ENCODE measurements at places on chromosomes 6 and 20.

DNA sequence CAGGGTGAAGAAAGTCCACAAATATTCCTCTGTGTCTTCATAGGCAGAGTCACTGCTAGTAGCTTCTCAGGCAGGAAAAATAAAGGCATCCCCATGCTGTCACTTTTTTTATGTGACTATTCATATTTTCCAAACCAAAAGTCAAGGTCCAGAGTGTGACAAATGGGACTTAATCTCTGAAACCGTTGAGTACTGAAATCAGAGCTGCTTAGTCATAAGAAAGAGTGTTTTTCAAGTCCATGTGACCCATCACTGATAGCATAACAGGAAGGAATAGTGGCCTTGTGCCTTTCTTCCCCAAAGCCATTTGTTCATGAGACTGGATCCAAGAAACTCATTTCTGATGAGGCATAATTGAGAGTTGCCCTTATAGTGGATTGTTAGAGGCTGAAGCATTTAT lies 210.3 kb upstream of the TSHZ2 start:
- no peaks in the 10 kb centered on the region for H3K36me3 ChIP-seq
- H3K27me3 ChIP-seq: no peaks in the 10 kb centered on the region
- H3K4me3 ChIP-seq: no peak overlapping the region

GRCh38 chr6:834866-835265 lies 141.9 kb upstream of the EXOC2 start:
- no peak for DNase-seq
- H3K4me1 ChIP-seq: peaks cover 6% of the 10 kb centered on the region
- no peak overlapping the region for H3K4me3 ChIP-seq
- H3K27me3 ChIP-seq: no peaks in the 10 kb centered on the region
- no peak overlapping the region for H3K27ac ChIP-seq

GRCh38 chr6:113073611-113074191 lies 726.6 kb downstream of the RFPL4B start:
- peak overlapping the region; percentile 76 for H3K27ac ChIP-seq
- H3K36me3 ChIP-seq: no peaks in the 10 kb centered on the region
- H3K27me3 ChIP-seq: no peaks in the 10 kb centered on the region
- H3K4me3 ChIP-seq: no peak overlapping the region
- no peak for DNase-seq
- no peaks in the 10 kb centered on the region for H3K4me1 ChIP-seq

GRCh38 chr6:138246650-138247440 lies 28.6 kb upstream of the PBOV1 start:
- no peaks in the 10 kb centered on the region for H3K27me3 ChIP-seq
- DNase-seq: no peak
- no peaks in the 10 kb centered on the region for H3K36me3 ChIP-seq
- no peaks in the 10 kb centered on the region for H3K4me1 ChIP-seq

GRCh38 chr20:58306421-58307261 lies 2.9 kb upstream of the RAB22A start:
- no peaks in the 10 kb centered on the region for H3K27me3 ChIP-seq
- DNase-seq: peak; percentile 65
- no peak overlapping the region for H3K4me3 ChIP-seq

DNA sequence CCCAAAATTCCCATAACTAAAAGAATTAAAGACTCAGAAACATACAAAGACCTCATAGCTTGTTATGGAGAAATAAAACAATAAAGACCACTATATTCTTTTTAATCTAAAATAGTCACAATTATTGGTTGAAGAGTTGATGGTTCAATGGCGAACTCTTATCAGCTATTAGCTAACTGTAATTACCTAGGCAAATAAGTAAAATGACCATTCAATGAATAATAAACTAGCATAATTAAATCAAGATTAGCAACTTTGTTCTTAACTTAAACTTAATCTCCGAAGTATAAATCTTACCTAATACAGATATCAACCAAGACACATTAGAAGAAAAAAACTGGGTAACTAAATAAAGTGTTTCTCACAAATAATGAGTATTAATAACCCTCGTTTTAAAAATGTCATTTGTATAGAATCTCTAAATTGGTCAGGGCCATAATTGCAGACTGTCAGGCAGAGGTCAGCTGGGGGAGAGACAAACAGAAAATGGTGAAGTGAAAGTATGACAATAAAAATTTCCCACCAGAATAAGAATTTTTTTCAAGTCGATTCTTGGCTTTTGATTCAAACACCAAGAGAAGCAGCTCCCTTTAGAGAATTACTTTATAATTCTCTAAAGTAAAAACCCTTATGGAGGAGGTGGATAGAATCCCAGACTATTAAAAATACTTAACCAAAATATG lies 1.7 kb downstream of the FKBP5 start:
- H3K27ac ChIP-seq: no peak overlapping the region
- H3K27me3 ChIP-seq: no peaks in the 10 kb centered on the region
- H3K4me1 ChIP-seq: peaks cover 2% of the 10 kb centered on the region

- no peak overlapping the region for H3K4me3 ChIP-seq
- no peak for DNase-seq
- no peak overlapping the region for H3K27ac ChIP-seq
- H3K4me1 ChIP-seq: no peaks in the 10 kb centered on the region
Measured at GRCh38 chr20:60658681-60659080, 593.4 kb upstream of the CDH4 start.

- no peak overlapping the region for H3K27ac ChIP-seq
- H3K4me1 ChIP-seq: no peaks in the 10 kb centered on the region
- DNase-seq: peak; percentile 48
- no peak overlapping the region for H3K4me3 ChIP-seq
- H3K36me3 ChIP-seq: no peaks in the 10 kb centered on the region
Measured at GRCh38 chr6:6556738-6557503, 31.6 kb upstream of the LY86 start.

- H3K4me3 ChIP-seq: no peak overlapping the region
- peaks cover 5% of the 10 kb centered on the region for H3K4me1 ChIP-seq
- H3K27ac ChIP-seq: no peak overlapping the region
- DNase-seq: no peak
- no peaks in the 10 kb centered on the region for H3K36me3 ChIP-seq
Measured at GRCh38 chr6:139756381-139756780, 381.9 kb upstream of the CITED2 start.

GRCh38 chr20:24736131-24736843 lies 212.8 kb upstream of the CST7 start:
- H3K27ac ChIP-seq: no peak overlapping the region
- peaks cover 14% of the 10 kb centered on the region for H3K4me1 ChIP-seq
- no peak overlapping the region for H3K4me3 ChIP-seq
- peaks cover 9% of the 10 kb centered on the region for H3K27me3 ChIP-seq

DNA sequence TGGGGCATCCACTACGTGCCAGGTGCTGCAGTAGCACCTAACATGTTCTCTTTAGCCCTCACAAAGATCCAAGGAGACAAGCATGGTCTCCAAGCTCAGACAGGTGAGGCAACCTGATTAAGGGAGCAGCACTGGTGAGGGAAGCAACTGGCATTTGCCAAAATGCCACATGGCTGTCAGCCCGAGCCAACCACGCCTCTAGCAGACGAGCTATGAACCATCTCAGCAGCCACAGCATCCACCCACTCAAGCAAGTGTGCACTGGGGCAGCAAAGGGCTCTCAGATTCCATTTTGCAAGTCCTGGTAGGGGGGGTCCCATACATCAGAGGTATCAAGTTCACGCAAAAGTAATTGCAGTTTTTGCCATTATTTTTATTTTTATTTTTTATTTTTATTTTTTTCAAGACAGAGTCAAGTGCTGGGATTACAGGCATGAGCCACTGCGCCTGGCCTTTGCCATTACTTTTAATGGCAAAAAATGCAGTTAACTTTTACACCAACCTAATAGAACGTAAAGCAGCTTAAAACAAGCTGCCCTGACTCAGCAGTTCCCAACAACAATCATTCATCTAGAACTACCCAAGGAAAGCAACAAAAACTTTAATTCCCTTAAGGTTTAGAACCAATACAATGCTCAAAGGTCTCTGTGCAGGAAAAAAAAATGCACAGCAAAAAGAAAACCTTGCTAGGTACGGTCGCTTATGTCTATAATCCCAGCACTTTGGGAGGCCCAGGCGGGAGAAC lies 36.3 kb upstream of the SPDEF start:
- no peak for DNase-seq
- H3K27ac ChIP-seq: no peak overlapping the region
- H3K4me1 ChIP-seq: peaks cover 9% of the 10 kb centered on the region

DNA sequence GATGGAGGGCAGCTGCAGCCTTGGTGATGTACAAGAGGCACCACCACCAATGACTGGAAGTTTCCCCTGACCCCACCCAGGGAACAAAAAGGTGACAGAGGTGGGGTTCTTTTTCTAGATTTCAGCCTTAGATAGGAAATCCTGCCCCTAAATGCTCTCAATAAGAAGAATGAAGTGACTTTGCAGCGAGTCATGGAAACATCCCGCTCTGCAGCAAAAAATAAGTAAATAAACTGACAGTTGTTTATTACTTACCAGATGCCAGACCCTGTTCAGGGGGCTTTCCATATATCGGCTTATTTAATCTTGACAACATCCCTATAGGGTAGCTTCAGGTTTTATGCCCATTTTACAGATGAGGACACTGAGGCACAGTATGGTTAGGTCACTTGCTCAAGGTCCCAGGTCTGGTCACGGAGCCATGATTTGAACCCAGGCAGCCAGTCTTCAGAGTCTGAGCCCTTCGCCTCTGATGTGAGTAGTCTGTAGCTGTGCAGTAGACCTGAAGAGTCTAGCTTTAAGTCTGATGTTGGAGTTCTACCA lies 19.2 kb downstream of the C6orf89 start:
- H3K4me1 ChIP-seq: no peaks in the 10 kb centered on the region
- H3K4me3 ChIP-seq: no peak overlapping the region
- H3K27ac ChIP-seq: no peak overlapping the region
- DNase-seq: peak; percentile 62
- peaks cover 26% of the 10 kb centered on the region for H3K36me3 ChIP-seq

DNA sequence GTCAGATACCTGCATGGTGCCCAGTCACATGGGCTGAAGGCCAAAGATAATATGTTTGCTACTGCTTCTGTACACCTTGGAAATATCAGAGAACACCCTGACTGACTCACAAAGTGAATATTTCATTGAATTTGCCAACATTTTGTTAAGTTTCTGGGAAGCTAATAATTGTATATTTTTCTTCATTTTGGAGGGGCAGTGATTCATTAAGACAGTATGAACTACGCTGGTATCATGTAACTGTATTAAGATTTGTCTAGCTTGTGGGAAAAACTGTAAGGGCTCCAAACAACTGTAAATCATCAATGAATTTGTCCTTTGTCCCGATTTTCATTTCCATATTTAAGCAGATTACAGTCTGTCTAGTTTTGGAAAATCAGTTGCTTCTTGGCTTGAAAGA lies 102.3 kb upstream of the CCN2 start:
- DNase-seq: no peak
- H3K27me3 ChIP-seq: no peaks in the 10 kb centered on the region
- no peaks in the 10 kb centered on the region for H3K36me3 ChIP-seq
- no peak overlapping the region for H3K27ac ChIP-seq
- no peaks in the 10 kb centered on the region for H3K4me1 ChIP-seq

DNA sequence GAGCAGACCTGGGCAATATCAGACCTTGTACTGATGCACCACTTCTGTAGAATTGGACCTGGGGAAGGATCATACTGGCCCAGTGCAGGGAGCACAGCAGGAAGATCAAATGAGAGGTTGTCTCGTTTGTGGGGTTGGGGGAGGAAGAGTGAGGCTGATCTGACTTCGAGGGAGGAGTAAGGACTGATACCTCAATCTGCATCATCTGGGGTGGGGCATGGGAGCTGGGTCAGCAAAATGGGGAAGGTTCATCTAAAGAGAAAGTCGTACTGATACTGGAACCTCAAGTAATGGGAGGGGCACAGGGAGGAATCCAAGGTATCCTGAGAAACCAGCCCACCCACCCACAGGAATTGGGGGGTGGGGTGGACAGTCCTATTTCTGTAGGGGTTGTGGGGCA lies 3.7 kb downstream of the RNF39 start:
- peaks cover 29% of the 10 kb centered on the region for H3K4me1 ChIP-seq
- no peak for DNase-seq
- H3K4me3 ChIP-seq: no peak overlapping the region
- H3K27me3 ChIP-seq: peaks cover 67% of the 10 kb centered on the region
- peaks cover 17% of the 10 kb centered on the region for H3K36me3 ChIP-seq

GRCh38 chr20:18018100-18018499 lies 39.6 kb downstream of the OVOL2 start:
- no peak for DNase-seq
- no peaks in the 10 kb centered on the region for H3K4me1 ChIP-seq
- no peak overlapping the region for H3K27ac ChIP-seq

DNA sequence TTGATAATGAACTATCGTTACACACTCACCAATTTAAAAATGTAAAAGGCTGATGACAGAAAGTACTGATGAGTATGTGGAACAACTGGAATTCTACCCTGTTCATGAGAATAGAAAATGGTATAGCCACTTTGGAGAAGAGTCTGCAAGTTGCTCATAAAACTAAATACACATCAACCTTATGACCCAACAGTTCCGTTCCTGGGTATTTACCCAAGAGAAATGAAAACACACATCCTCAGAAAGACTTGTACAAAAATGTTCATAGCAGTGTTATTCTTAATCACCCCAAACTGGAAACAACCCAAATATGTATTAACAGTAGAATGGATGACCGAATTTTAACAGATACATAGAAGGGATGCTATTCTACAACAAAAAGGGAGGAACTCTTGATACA lies 145.7 kb upstream of the LRFN2 start:
- peaks cover 4% of the 10 kb centered on the region for H3K4me1 ChIP-seq
- no peak overlapping the region for H3K4me3 ChIP-seq
- H3K36me3 ChIP-seq: no peaks in the 10 kb centered on the region
- H3K27me3 ChIP-seq: peaks cover 56% of the 10 kb centered on the region

DNA sequence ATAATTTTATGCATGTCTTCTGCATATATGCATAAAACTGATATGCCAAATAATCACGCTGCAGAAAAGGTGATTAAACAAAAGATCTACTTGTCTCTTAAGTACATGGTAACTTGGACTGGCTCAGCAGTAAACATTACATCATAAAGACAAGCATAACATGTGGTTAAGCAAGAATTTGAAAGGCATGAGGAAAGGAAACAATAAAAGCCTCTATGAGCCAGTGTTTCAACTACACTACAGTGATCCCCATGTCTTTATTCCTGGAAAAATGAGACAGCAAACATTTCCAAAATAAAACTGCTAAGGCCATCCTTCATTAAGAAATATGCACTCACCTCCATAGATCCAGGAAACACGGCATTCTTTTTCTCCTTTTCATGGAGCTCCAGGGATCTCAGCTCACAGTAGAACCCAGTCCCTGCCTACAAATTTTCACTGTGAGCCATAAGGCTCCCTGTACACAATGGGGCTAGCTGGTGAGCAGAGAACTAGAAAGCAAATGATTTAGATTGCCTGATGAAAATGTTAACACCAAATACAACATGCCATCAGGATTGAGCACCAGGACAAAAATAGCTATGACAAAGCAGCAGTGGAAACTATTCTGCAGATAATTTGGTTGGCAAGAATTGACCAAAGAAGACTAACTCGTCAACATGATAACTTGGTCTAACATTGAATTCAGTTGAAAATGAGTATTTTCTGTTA lies 156.1 kb downstream of the COL21A1 start:
- H3K4me3 ChIP-seq: no peak overlapping the region
- peak overlapping the region; percentile 96 for H3K27ac ChIP-seq
- H3K36me3 ChIP-seq: no peaks in the 10 kb centered on the region
- DNase-seq: peak; percentile 89

GRCh38 chr20:58402305-58402704 lies 13.3 kb downstream of the VAPB start:
- H3K4me1 ChIP-seq: peaks cover 3% of the 10 kb centered on the region
- H3K27ac ChIP-seq: no peak overlapping the region
- no peaks in the 10 kb centered on the region for H3K27me3 ChIP-seq
- H3K4me3 ChIP-seq: no peak overlapping the region
- no peak for DNase-seq

Data from mesenchymal stem cell (in vitro differentiated cells and primary cell).